ENCODE measurements at places on chromosomes 11 and 22.

- DNase-seq = peak; percentile 66
Observed at GRCh38 chr11:102530558-102530957, at the start of gene MMP7. MMP7 (minus strand) TSS chr11:102530747; CDS start chr11:102530700, 47 bp downstream.

GRCh38 chr22:40898850-40899357 lies 37.0 kb upstream of the DNAJB7 start:
- peak; percentile 60 for DNase-seq

DNA sequence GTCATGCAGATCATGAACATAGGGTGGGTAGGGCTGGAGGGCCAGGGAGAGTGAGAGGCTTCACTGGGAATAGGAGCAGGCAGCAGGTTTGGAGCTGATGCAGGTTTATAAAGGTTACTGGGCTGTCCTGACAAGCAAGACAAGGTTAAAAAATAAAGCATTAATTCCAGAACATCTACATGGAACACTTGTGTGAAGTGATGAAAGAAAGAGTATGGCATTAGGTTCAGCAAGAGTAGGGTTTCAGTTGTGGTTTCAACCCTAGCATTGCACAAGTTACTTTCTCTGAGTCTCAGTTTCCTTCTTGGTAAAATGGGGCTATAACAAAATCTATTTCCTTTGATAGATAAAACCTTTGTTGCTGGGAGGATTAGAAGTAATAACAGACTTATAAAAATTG lies 114.6 kb upstream of the SESN3 start:
- no peak for DNase-seq

DNA sequence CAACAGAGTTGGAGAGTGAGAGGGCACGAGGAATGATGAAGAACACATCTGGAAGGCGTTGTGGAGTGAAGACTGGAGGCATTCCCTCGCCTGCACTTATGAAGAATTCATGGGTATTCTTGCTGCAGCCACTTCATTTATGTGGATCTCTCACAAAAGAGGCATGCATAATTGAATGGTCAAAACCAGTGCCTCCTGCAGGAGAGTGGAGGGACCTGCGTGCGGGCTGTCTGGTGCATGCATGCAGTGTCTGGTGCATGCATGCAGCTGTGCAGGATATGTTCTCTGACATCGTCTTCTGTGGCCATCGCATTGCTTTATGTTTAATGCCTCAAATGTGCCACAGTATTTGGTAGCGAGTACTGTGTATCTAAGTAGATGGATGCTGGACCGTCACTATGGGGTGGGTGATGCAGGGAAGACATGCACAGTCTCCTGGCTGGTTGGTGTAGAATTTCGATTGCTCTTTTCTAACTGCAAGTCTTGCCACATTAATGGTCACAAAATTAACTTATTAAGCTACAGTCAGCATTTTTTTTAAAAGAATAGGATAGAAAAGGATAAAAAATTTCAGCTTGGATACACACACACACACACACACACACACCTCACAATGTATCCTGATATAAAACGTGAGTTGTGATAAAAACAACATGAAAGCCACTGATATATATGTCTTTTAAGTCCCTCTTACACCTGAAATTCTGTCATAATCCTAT lies 20.9 kb upstream of the NTM start:
- no peak for DNase-seq

- DNase-seq = peak; percentile 69
Observed at GRCh38 chr22:41998361-41999261, at the start of gene WBP2NL. WBP2NL (plus strand) TSS chr22:41998788; CDS start chr22:41998819, 31 bp downstream.

DNA sequence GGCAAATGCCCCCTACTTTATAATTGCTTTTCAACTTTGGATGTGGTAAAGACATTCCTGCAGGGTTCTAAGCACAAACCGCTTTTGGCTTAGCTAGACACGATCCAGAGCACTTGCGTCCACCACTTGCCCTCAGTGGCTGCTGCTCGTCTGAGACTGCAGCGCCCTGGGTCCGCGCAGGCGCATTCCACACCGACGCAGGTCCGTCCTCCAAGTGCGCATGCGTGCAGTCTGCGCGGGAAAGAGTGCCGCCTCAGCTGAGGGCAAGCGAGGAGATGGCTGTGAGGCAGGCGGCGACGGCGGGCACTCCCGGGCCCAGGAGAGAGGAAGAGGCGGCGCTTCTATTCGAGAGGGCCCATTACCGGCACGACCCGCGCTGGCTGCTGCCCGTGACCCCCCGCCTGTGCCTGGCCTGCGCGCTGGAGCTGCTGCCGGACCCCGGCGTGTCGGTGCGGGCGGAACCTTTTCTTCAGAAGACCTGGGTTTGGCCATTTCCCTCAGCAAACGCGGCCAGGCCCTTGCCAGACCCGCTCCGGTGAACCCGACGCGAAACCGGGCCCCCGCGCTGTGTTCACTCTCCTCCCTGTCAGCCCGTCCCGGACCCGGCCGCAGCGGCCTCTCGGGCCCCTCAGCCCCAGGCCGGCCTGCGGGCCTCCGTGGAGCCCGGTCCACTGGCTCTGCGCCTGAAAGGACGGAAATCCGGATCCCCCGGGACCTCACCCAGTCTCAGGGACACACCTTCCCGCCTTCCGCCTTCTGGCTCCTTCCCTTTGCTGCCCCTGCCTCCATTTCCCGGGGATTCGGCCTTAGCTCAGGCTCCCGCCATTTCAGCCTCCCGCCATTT lies at the start of gene MEI1:
Gene MEI1, plus strand, starts transcription at position 240 of the 844 bp plus-strand sequence. Its CDS starts 36 bp downstream, at position 276.
- peak; percentile 4 for DNase-seq

GRCh38 chr11:102157219-102157618 lies 47.0 kb downstream of the YAP1 start:
- peak; percentile 77 for DNase-seq

DNA sequence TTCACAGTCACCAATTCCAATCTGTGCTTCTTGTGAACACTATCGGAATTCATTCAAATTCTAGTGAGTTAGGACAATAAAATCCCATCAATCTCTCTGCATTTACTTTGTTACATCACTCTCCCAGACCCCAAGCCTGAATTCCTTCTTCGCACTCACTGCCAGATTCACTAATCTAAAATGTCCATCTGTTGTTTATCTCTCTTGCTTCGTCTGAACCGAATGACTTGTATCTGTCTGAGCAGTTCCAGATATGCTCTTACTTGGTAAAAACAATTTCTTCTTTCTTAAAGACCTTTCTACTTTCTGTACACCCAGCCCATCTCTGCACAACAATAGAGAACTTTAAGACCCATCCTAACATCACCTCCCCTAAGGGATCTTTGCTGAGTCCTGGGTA lies 7.0 kb downstream of the MMP10 start:
- DNase-seq = no peak

DNA sequence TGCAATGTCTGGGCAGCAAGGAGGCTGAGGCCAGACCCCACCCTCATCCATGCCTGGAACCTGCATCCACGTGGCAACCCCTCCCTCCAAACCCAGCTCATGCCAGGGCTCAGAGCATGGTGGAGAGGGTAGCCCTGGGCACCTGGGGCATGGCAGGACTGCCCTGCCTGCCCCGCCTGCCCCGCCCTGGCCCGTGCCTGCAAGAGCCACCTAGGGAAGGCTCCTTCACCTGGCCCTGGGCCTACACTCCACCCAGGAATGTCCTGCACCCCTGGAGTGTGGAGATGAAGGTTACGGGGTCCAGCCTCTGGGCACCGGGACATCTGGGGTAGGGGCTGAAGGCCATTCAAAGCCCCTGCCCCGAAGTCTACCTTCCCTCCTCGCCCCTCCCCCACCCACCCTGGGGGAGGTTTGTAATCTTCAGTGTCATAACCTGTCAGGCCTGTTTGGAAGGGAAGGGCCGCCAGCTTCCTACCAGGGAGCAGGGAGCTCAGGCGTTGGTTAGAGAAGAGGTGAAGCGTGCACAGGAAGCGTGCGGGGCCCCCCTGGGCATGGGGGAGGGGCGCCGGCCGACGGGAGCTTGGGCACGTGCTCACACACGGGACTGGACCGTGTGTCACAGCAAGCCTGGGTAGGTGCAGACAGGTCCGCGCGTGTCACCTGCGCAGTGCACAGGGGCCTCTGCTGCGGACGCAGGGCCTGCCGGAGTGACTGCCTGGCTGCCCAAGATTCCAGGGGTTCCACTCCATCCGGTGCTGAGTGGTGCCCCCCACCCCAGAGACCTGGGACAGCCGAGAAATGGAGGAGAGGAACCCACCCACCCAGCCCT lies 30.7 kb upstream of the TH start:
- DNase-seq = no peak

DNA sequence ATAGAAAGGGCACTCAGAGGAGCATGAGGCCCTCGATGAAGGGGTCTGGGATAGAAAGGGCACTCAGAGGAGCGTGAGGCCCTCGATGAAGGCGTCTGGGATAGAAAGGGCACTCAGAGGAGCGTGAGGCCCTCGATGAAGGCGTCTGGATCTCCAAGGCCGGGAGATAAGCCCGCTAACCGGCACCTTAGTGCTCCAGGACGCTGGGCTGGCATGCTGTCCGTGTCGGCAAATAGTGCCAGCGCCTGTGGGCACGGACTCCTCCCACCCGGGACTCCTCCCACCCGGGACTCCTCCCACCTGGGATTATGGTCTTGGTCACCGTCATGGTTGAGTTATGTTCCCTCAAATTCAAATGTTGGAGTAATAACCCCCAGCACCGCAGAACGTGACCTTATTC lies 725.3 kb downstream of the BRD1 start:
- no peak for DNase-seq

DNA sequence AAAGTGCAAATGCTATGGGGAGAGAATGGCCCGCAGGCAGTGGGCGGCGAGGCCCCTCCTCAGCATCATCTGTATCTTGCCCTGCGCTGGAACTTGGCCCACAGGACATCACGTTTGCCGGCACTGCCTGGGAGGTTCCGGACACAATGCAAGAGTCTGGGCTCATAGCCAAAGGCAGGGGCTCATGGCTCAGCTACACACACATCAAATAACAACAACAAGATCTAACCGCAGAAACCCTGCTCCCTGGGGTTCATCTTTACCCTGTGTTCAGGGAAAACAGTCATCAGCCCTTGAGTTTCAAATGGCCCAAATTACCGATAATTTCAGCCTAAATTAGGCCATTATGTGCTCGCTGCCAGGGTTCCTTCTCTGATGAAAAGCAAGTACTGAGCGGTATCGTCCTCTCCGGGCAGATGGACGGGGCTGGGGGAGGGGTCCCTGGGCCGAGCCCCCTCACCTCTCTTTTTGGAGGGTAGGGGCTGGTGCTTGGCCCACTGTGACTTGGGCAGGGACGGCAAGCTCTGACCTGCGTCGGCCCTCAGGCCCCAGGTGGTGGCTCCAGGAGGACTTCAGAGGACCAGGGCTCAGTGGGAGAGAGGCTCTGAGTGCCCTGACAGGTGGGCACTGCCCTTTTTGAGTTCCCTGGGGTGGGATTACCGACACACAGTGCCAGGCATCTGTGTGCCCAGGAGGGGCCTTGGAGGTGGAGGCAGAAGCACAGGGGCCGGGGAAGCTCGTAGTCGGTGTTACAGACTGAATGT lies 25.0 kb upstream of the GAL start:
- DNase-seq = peak; percentile 87

- no peak for DNase-seq
Observed at GRCh38 chr22:32106930-32107329, 52.2 kb downstream of the C22orf42 start.

GRCh38 chr11:84390441-84391078 lies 1104.4 kb upstream of the CCDC90B start:
- DNase-seq = peak; percentile 9

DNA sequence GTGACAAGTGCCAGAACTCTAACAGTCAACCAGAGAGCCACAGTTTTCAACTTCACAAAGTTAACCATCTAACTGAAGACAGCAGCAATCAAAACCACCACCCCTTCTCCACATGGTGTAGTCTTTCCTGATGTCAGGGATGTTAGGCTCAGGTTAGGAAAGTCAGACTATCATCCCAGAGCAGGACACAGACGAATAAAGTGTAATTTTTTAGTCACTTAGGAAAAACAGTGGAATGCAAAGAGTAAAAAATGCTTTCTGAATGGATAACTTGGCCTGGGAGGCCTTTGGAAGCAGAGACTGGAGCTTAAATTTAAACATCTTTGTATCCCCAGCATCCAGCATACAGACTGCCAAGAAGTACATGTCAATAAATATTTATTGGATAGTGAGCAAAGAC lies 15.4 kb downstream of the OR51B4 start:
- DNase-seq = no peak
